ENCODE measurements at places on chromosomes 7 and 10.

GRCh38 chr10:69319841-69320316, 41.6 kb downstream of the HK1 start:
- H3K4me1 ChIP-seq, result peaks cover 63% of the 10 kb centered on the region
- no peak for DNase-seq
- H3K4me3 ChIP-seq, result peak overlapping the region; percentile 71
- H3K27ac ChIP-seq, result peak overlapping the region; percentile 95
- no peaks in the 10 kb centered on the region for H3K27me3 ChIP-seq

DNA sequence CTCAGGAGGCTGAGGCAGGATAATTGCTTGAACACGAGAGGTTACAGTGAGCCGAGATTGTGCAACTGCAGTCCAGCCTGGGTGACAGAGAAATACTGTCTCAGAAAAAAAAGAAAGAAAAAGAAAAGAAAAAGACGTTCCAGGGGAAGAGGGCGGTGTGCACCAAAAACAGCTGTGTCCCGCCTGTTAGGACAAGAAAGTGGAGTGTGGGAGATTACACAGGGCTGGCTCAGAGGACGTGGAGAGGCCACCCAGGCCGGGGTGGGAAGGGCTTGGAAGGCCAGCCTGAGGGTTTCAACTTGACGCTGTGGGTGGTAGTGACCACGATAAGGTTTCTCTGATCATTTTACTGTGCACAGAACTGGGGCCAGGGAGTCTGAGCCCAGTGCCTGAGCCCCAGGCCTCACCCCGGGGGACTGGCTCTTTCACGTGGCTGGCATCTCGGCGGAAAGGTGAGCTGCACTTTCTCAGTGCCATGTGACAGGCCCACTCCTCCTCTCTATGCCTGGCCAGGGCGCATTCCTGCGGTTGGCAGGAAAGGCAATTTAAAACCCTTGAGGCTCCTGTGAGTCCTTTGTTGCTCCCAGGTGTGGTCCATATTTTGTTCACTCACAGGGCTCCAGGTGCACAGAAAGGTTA, 13.9 kb downstream of the RHBDD2 start:
- peaks cover 7% of the 10 kb centered on the region for H3K36me3 ChIP-seq
- H3K4me3 ChIP-seq, result no peak overlapping the region
- no peak for DNase-seq
- H3K27ac ChIP-seq, result peak overlapping the region; percentile 25

- no peaks in the 10 kb centered on the region for H3K4me1 ChIP-seq
- no peak for DNase-seq
- no peaks in the 10 kb centered on the region for H3K27me3 ChIP-seq
- no peak overlapping the region for H3K4me3 ChIP-seq
- H3K27ac ChIP-seq, result no peak overlapping the region
Measured at GRCh38 chr10:31520986-31521831, 202.2 kb downstream of the ZEB1 start.

DNA sequence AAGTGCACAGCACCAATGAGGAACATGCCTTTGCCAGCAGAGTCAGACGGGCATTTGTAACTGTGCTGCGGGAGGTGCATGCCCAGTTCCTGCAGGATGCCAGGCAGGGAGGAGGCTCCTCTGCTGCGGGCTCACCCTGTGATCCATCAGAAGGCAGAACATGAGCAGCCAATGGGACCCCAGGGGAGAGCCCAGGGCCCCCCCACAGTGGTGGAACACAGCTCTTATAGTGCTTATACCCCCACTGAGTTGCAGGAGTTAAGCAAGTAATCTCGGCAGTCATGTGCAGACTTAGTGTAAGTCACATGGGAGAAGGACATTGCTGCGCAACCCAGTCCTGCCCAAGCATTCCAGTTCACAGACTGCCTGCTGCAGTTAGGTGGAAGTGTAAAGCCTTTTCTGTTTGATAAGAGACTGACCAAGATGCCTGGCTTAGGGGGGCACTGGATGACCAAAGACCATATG, 120.3 kb upstream of the TMEM106B start:
- H3K36me3 ChIP-seq, result no peaks in the 10 kb centered on the region
- DNase-seq, result no peak
- H3K4me1 ChIP-seq, result no peaks in the 10 kb centered on the region
- no peak overlapping the region for H3K27ac ChIP-seq

GRCh38 chr10:26491934-26492333, 53.8 kb downstream of the APBB1IP start:
- no peak for DNase-seq
- no peaks in the 10 kb centered on the region for H3K27me3 ChIP-seq
- H3K36me3 ChIP-seq, result no peaks in the 10 kb centered on the region
- no peak overlapping the region for H3K4me3 ChIP-seq
- peaks cover 6% of the 10 kb centered on the region for H3K4me1 ChIP-seq

DNA sequence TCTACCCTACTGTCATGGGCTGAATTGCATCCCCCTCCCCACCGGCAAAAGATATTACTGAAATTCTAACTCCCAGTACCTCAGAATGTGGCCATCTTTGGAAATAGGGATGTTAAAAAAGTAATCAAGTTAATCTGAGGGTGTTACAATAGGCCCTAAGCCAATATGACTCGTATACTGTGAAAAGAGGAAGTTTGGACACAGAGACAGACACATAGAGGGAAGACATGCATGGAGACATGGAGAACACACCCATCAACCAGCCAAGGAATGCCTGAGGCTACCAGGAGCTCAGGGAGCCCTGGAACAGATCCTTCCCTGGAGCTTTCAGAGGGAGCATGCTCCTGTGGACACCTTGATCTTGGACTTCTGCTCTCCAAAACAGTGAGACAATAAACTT, 138.2 kb upstream of the ADO start:
- H3K36me3 ChIP-seq, result no peaks in the 10 kb centered on the region
- no peaks in the 10 kb centered on the region for H3K27me3 ChIP-seq
- H3K27ac ChIP-seq, result no peak overlapping the region
- no peak for DNase-seq
- H3K4me3 ChIP-seq, result no peak overlapping the region

DNA sequence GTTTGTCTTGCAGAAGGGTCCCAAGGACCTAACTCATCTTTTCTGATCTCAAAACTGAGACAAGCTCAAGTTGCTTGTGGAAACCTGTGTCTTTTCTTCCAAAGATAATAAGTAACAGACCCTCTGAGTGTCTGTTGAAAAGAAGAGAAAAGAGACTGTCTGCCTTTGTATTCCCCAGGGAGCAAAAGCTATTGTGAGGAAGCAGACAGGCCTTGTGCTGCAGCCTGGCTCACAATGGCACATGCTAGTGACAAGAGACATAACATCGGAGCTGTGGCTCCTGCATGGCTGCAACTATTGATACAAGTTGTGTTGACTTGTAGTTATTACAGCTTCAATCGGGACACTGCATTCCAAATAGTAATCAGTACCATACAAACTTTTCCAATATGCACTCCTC, 202.9 kb downstream of the DKK1 start:
- H3K27me3 ChIP-seq, result no peaks in the 10 kb centered on the region
- H3K27ac ChIP-seq, result no peak overlapping the region
- H3K36me3 ChIP-seq, result no peaks in the 10 kb centered on the region
- no peak overlapping the region for H3K4me3 ChIP-seq
- H3K4me1 ChIP-seq, result no peaks in the 10 kb centered on the region

DNA sequence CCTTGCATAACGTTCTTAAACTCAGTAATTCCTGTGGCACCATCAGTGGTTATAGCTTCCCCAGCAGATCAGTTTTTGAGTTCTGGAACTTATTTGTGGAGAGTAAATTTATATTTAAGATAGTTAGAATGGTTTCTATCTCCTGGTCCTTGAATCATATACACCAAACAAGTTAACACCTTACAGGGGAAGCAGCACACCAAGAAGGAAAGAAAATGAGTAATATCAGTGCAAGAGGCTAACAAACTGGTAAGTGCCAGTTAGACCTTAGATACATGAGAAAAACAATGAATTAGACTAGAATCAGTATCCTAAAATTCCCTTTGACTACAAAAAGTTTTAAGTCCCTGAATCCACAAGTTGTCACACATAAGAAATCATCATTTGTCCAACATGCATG, 54.2 kb downstream of the ABI1 start:
- no peak overlapping the region for H3K4me3 ChIP-seq
- no peak for DNase-seq
- no peak overlapping the region for H3K27ac ChIP-seq
- H3K4me1 ChIP-seq, result peaks cover 47% of the 10 kb centered on the region
- no peaks in the 10 kb centered on the region for H3K27me3 ChIP-seq
- H3K36me3 ChIP-seq, result no peaks in the 10 kb centered on the region
